ENCODE measurements at places on chromosomes 12 and 14.

GRCh38 chr12:12999271-12999958 lies 650 bp downstream of the HEBP1 start:
- no peak for DNase-seq

DNA sequence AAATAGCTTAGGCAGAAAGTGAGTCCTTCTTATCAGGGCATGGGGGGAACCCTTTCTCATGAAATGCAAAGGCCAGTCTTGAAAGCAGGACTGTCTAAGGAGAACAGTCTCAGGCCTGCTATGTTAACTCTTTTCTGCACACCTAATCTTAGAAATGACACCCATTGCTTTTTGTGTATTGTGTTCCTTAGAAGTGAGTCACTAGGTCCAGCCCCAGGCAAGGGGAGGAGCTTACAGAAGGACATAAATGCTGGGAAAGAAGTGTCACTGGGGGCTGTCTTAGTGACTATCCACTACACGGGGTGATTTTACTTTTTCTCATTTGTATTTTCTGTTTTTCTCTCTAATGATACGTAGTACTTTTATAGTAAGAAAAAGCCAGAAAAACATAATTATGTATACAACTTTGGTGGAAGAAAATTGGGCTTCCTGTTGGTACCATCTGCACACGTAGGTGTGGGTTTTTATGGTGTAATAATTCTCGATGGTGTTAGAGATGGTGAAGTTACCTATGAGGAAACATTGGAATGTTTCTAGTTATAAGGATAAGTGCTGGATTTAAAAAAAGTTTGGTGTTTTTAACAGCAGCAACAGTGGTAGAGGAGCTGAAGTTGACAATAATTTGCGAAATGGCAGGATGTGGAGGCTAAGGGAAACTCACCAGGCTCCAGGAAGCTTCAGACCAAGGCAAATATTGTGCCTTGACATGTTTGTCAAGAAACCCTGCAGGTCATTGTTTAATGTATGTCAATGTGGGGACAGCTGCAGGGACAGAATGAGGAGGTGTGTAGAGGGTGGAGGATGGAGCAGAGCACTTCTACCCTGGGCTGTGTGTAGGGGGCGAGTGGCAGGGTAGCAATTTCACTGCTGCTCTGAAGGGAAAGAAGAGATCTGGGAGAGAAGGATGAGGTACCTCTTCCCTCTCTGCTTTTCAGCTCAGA lies 214.9 kb downstream of the KTN1 start:
- no peak for DNase-seq

DNA sequence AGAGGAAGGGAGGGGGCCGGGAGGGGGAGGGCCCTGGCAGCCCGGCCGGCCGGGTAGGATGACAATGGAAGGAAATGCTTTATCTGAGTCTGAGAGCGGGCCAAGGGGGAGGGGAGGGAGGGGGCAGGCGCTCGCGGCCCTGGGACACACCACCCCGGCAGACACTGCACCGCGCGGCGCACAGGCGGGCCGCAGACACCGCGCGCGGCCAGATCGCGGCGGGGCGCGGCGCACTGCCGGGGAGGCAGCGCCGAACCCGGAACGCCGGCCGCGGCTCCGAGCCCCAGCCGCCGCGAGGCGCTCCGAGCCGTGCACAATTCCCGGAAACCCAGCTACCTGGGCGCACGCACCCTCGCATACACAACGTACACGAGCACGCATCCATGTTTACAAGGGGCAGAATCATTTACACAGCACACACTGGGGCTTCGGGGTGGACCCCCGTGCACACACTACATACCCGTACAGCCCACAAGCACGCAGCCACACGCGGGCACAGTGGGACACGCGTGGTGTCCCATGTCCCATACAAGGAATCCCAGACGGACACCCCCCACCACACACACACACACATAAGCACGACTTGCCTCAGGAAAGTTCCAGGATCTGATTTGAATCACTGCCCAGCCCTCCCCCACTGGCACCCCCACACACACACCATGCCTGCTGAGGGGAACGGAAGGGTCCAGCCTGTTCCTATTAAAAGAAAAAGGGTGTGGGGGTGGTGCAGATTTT lies at the start of gene HDAC7:
Gene HDAC7 (minus strand): TSS at position 8 of the 735 bp plus-strand sequence. CDS start 118 bp downstream, outside the sequence.
- peak; percentile 73 for DNase-seq

- no peak for DNase-seq
Observed at GRCh38 chr14:91496790-91497189, 13.3 kb downstream of the PPP4R3A start.

- no peak for DNase-seq
Observed at GRCh38 chr14:32022938-32023466, 54.1 kb upstream of the ARHGAP5 start.

- DNase-seq: no peak
Observed at GRCh38 chr12:56935157-56935556, 949 bp upstream of the SDR9C7 start.

GRCh38 chr12:125766091-125766490 lies 700.9 kb downstream of the AACS start:
- no peak for DNase-seq

DNA sequence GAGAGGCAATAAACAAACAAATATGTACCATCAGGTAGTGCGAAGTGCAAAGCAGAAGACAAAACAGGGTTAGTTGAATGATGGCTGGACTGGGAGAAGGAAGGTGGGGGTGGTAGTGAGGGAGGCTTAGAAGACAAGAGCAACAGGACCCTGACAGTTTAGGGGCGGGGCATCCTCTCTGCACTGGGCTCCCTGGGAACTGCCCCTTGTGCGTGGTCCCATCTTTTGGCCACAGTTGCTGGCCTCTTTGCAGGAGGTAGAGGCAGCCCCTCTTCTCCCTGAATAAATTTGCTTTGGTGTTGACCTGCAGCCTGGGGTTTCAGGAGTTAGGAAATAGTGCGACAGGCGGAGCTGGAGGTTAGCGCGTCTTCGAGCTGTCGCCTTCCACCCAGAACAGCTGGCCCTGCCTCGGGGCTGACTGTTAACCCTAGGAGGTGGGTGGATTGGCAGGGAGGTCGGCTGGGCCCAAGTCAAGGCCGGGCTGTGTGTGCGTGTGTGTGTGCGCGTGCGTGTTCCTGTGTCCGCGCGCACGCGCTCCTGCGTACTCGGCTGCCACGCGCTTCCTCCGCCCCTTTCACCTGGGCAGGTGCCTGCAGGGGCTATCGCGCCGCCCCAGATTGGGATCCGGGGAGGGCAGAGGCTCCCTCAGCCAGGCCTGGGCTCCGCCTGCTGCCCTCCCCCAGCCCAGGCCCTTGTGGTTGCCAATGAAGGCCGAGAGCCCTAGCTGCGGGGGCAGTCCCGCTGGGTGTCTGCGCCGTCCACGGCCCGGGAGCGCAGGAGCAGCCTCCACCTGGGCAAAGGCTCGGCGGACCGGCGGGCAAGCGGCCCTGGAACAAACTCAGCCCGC lies 180.8 kb downstream of the ADCK1 start:
- DNase-seq: no peak

- no peak for DNase-seq
Observed at GRCh38 chr12:54175200-54175963, 13.4 kb downstream of the SMUG1 start.

DNA sequence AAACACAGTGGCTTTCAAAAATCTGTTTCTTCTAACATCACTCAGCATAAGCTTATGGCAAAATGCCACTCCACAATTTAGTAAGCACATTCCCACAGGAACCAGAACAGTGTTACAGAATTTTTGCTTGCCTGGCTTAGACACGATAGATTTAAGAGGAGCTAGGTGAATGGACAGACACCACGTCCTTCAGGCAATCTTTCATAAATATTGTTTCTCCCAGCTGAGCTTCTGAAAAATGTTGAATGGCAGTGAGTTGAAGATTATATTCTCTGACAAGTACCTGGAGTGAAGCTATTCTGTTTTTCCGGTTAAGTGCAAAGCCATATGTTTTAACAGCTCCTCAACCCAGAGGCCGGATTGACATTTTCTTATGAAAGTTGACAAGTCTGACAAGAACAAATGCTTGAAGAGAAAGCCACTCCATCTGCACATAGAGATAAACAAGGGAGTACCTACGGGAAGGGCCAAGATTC lies 102.0 kb downstream of the FSCB start:
- no peak for DNase-seq

- no peak for DNase-seq
Observed at GRCh38 chr12:55852740-55853139, 10.0 kb upstream of the MMP19 start.

DNA sequence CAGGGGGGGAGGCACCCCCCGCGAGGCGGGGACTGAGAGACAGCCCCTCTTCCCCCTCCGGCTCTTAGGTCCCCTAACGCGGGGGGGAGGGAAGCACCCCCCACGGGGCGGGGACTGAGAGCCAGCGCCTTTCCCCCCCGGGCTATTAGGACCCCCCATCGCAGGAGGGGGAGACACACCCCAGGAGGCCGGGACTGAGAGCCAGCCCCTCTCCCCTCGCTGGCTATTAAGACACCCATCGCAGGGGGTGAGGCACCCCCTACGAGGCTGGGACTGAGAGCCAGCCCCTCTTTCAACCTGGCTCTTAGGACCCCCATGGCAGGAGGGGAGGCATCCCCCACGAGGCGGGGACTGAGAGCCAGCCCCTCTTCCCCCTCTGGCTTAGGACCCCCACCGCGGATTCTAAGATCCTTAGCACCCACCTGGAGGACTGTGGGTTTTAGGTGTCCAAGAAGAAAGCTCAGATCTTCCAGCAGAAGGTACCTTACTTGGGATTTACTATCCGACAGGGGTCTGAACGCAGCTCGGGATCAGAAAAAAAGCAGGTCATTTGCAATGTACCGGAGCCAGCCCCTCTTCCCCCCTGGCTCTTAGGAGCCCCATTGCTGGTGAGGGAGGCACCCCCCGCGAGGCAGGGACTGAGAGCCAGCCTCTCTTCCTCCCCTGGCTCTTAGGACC lies 197.8 kb upstream of the PZP start:
- no peak for DNase-seq

DNA sequence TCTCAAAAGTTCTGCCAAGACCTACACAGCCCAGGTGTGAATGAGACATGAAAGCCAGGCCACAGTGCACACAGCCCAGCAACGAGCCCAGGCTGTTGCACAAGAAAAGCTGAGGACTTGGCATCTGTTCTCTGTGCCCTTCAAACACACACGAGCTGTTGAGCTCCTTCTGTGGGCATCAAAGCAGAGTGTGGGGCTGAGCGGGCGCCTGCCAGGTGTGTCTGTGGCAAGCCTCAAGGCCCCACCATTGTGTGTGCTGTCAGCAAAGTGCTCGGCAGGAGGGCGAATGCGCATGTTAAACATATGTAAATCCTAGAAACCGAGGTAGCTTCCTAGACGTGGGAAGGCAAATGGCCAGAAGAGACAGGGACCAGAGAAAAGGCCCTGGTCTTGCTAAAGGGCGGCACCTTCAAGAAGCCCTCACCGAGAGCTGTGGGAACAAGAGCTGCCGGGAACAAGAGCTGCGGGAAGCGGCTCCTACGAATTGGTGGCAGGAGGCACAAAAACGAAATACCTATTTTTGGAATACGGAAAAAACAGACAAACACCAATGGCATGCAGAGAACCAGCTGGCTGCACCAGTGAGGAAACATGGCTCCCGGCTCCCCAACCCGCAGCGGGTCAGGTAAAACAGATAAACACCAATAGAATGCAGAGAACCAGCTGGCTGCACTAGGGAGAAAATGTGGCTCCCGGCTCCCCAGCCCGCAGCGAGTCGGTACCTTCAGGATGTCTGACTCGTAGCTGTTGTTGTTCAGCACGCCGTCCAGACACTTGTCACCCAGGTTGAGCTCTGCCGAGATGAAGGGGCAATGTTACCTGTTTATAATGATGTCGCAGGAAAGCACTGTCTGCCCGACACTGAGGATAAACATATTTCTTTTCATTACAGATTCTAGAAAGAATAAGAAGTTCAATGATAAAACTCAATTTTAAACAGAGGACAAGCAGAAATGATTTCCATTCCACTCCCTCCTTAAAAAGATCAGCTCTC lies 19.0 kb upstream of the GOLGA3 start:
- no peak for DNase-seq

GRCh38 chr12:40792792-40793386 lies 100.7 kb downstream of the CNTN1 start:
- DNase-seq: no peak

GRCh38 chr12:89610366-89610765 lies 84.5 kb upstream of the POC1B start:
- no peak for DNase-seq

DNA sequence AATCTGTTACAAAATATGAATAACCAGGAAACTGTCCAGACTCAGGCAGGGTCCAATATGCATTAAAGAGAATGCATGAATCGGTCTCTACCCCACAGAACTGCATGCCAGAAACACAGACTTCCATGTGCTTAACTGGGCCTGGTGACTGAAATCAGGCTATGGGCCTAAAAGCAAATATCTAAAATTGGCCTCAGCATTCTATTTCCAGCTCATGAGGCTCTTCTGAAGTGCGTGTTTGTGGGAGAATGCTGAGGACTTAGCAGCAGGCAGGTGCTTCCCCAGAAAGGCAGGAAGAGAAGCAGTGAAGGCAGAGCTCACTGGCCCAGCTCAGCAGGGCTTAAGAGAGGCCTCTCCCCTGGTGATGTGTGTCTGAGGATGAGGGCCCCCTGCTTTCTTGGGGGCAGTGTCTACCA lies 48.5 kb downstream of the ADGRD1 start:
- DNase-seq: no peak

GRCh38 chr12:7784701-7785100 lies 4.5 kb upstream of the NANOG start:
- no peak for DNase-seq

DNA sequence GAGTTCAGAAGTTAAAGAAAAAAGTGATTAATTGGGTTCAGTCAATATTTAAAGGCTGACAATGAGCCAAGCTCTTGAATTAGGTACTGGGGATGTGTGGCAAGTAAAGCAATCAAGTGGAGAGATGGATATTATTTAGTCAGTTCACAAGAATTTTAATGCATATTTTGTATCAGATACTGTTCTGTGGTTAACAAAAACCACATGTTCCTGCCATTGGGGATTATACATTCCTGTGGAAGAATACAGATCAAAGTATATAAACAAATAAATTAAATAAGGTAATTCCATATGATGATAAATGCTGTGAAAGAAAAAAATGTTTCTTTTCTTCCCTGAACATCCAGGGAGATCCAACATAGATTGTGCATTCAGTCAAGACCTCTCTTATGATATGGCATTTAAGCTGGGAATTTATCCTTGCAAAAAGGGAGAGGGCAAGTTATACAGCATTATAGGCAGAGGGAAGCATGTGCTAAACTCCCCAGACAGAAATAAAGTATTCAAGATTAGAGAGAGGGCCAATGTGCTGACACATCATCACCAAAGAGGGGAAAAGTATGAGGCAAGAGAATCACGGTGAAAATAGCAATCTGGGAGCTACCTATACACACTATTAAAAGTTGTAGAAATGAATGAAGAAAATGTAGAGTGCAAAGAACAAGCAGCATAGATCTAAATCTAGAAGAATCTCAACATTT lies 17.6 kb upstream of the A2M start:
- DNase-seq: no peak

DNA sequence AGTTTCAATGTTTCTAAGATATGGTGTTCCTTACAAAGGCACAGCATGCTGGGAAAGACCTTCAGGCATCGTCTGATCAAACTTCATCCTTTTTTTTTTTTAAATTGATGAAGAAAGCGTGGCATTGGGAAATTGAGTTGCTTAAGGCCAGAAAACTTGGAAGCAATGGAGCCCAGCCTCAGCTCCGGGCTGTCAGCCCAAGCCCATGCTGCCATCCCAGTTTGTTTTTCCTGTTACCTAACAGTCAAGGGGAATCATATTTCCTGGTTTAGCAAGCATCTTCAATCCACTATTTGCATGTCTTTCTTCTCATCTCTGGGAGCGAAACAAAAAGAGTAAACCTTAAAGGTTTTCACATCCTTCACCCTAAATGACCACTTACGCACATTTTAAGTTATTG lies 200.2 kb downstream of the CHST11 start:
- no peak for DNase-seq
